Stimulated activated CD4-positive, alpha-beta T cell treated with anti-CD3 and anti-CD28 coated beads, Interleukin-1b, Interleukin-23, amount 100 ng/mL, for 1 hour (primary cell): ENCODE measurements at places on chromosomes 16 and 17.

DNA sequence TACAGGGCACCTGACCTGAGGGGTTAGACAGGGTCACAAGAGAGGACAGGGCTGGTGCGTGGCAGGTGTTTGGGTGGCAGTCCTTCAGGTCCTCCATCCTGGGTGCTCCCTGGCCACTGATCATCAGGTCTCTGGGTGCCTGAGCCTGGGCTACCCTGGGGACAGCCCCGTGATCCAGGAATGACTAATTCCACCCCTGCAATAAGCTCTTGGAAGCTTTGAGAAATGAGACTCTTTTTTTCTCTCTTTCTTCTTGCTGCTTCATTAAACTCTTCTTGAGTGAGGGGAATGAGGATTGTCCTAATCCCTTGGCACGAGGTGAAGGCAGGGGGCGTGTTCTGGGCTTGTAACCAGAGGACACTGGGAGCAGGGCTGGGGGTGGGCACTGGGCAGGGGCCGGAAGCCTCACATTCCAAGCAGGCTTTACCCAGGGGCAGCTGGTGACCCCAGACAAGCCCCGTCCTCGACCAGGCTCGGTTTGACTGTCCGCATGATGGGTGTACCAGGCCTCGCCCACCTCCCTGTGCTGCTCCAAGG lies 21.4 kb upstream of the SPNS2 start:
- no peak for DNase-seq

DNA sequence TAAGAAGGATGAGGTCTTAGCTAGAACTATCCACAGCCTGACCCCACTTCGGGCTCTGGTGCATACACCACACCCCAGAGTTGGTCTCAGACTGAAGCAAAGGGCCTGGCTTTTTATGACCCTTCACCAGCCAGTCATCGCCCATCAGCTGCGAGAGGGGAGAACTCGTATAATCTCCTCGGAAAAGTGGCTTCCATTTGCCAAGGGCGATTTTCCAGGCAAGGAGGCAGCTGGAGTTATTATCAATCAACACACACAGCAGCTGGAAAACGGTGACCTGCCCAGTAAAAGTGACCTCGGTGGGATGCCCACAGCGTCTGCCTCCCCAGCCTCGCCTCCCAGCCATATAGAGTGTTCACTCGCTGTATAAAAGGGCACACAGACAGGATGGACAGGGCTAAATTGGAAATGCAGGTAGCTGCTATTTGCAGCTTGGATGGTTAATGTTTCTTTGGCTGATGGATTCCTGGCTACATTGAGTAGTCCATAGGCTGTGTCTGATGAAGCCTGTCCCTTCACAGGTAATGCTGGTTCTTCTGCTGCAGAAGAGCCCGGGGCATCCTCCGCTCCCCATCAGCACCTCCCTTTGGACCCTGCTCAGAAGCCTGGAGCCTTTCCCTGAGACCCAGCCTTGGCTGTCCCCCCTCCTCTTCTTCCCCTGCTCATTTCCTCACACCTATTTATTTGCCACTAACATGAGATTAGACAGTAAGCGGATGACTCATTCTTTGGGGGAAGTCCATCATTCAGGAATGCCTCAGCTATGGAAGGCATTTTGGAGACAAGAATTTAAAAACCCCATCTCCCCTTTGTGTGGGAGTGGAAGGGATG lies 45.7 kb downstream of the TMEM186 start:
- no peak for DNase-seq

- no peak for DNase-seq
These were observed 4.5 kb downstream of the PRKAR1A start for GRCh38 chr17:68516732-68517131.

DNA sequence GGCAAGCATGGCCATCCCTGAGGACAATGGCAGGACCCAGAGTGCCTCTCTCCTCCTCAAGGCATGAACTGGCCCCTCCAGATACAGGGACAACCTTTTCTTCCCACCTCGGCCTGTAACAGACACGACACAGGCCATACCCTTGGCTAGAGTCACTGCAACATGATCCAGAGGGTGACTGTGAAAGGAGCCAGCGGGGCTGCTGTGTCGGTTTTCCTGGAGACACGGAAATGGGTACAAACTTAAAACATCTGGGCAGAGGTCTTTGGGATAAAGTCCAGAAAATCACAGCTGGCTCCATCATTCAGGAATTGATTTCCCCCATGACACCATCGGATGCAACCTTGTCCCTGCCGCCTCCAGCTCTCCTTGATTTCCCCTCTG lies 5.3 kb downstream of the CEP295NL start:
- DNase-seq, result no peak

- DNase-seq, result no peak
These were observed 175.5 kb downstream of the SLC39A11 start for GRCh38 chr17:72916991-72917390.

GRCh38 chr17:55829995-55830612 lies 79.3 kb downstream of the PCTP start:
- no peak for DNase-seq

DNA sequence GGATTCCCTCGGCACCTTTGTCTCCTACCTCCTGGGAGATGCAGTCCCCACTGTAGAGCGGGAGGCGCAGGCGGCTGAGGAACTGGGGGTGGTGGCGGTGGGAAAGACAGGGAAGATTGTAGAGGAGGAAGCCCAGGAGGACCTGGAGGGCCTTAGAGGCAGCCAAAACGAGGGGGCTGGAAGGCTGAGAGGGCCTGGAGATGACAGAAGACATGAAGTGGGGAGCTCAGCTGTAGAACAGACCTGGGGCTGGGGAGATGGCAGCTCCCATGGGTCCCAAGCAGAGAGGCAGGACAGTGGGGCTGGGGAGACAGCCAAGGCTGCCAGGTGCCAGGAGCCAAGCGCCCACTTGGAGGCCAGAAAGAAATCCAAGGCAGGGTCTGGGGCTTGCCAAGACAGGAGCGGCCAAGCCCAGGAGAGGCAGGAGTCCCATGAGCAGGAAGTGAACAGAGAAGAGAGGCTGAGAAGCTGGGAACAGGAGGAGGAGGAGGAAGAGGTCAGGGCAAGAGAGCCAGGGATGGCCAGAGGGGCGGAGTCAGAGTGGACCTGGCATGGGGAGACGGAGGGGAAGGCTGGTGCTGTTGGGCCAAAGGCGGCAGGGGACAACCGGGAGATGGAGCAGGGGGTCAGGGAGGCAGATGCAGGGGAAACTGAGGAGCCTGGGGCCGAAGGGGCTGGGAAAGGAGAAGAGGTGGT lies 803 bp downstream of the APOBR start:
- no peak for DNase-seq

GRCh38 chr17:78396441-78397337 lies 18.2 kb downstream of the PGS1 start:
- DNase-seq, result no peak

DNA sequence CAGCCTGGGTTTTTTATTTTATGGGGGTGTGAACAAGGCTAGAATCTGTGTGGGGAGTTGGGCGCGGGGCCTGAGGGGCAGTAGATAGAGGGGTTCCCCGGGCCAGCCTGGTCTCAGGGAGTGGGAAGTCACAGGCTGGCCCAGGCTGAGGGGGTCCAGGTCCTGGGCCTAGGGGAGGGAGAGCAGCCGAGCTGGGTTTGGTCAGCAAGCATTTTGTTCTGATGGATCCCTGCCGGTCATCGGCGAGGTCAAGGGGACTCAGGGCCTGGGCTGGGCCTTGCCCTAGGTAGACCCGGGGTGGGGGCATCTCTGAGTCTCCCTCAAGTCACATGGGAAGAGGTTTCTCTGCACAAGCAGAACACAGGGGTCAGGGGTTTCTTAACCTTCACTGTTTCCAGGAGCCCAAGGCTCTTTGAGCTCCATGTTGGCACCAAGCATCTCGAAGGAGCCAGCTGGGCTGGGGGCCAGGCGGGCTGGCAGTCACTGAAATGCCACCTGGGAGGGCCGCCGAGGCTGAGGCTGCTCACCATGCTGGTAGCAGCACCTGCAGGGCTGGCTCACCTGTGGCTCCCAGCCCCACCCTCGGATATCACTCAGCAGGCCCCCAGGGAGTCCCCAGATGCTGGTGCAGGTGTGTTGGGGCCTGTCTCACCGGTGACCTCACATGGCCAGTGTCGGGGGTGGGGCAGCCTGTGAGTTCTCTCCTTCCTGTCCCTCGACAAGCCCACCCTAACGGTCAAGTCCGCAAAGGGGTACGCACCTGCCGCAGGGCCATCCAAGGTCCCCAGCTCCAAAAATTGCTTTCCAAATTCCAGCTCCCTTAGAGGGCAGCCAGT lies 41.0 kb downstream of the SLC7A5 start:
- no peak for DNase-seq

DNA sequence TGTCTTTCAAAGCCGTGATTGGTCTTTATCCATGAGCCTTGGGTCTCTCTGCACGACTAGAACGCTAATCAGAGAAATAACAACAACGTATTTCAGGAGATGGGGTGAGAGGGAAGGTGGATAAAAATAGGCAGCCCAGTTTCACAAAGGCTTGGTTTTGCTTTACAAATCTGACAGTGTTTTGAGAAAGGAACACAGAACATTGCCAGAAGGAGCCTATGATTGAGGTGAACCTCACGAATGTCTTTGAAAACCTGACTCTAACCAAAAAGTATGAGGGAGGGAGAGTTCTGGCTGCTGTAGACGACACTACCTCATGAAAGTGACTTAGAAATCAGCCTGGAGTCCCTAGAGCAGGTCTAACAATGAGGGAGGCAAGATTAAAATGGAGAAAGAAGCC lies 38.0 kb upstream of the NOL11 start:
- DNase-seq, result no peak

GRCh38 chr16:23504453-23505179 lies 5.7 kb downstream of the GGA2 start:
- peak; percentile 25 for DNase-seq

DNA sequence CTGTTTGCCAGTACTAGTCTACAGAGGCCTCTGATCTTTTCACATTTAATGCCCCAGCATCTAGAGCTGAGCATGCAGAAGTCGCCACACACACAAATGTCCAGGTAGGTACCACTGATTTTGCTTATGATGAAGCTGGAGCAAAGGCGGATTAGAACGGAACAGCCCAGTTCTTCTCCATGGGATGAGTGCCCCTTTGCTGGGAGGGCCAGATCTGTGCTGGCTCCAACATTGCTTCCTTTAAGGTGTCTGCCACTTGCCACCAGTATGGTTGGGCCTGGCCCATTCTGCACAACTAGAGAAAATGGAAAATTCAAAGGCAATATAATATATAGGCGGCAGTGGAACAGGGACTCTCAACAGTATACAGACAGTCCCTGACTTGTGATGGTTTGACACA lies 2.2 kb upstream of the MNT start:
- DNase-seq, result no peak

DNA sequence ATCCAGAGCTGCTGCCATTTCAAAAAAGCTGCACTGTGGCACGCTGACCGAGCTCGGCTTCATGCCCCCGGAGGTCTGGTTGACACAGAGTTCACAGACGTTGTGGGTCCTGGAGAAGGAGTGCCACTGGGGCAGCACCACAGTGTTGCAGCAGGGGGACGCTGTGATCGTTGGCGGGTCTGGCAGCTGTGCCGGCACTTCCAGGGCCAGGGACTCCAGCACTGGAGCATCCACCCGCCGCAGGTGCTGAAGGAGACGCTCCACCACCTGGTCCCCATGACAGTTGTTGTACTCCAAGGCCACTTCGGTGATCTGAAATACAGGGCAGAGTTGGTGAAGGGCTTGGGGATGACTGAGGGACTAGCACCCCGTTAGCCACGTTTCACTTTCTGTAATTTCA lies 23.5 kb downstream of the SNN start:
- DNase-seq, result no peak

- no peak for DNase-seq
These were observed 671.7 kb downstream of the CDH11 start for GRCh38 chr16:64450177-64450576.
